ENCODE measurements at places on chromosomes 11 and 22.

GRCh38 chr22:39408173-39408572 is 8.6 kb downstream of the TAB1 start:
- DNase-seq: no peak

DNA sequence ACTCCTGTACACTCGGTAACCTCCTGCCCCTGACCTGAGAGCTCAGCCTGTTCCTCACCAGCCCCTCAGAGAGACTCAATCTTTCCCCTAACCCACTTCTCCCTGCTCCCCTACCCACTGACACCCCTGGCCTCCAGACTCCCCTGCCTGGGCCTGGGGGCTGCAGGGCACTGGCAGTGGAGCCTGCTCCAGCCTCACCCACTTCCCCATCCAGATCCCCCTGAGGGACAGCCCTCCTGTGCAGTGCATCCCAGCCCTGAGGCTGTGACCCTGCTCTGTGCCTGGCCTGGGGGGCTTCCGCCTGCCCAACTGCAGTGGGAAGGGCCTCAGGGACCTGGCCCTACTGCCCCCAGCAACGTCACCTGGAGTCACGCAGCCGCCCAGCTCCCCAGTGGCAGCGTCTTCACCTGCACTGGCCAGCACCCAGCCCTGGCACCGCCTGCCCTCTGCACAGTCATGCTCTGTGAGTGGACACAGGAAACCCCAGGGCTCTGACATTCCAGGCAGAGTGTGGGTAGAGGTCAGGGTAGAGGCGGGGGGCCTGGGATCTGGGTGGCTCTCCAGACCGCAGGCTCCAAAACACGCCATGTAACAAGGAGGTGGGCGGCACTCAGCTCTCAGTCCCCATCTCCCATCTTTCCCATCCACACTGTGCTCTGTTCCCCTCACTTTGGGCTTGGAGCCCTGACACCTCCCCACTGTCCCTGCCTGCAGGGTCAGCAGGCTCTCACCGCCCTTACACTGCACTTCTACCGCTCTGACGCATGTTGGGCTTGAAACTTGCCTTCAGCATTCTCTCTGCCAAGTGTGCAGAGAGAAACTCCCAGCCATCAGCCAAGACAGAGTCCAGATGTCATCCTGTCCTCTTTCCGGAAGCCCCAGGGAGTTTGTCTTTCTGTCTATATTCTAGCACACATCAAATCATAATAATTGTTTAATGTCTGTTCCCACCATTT is 5.1 kb downstream of the VSIG10L2 start:
- no peak for DNase-seq

GRCh38 chr22:30261134-30261533 is 5.5 kb downstream of the OSM start:
- no peak for DNase-seq

- DNase-seq: no peak
These were observed 23.9 kb upstream of the RBM4B start for GRCh38 chr11:66701432-66702240.
